Amniotic stem cell (primary cell): ENCODE measurements at places on chromosomes 6 and 20.

DNA sequence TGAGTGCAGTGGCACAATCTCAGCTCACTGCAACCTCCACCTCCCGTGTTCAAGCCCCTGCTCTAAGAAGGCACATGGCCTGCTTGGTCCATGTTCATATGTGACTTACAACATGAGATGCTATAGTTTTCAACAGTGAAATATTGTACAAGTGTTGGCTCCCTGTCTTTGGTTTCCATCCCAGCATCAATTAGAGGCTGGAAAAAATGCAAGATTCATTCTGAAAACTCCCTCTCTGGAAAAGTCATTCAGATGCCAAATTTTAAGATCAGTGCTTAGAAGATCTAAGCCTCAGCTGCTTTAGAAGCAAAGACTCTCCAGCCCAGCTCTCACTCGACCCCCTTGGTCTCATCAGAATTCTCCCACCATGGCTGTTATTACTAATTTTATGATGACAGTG is 398.9 kb downstream of the KIF16B start:
- no peak for DNase-seq

DNA sequence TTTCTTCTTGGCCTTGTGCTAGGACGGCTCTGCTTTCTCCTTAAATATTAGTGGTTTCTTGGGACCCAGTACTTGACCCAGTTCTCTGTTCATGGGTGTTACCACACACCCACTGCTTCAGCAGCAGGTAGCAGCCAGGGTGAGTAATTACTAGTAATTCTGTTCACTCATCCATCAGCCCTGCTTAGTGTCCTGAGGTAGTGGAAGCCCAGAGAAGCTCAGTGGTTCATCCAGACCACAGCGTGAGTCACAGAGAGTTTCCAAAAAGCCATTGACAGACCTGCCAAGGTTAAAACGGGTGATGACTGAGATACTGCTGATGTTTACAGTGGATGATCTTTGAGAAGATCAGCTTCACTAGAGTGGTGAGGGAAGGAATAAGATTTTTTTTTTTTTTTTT is 51.7 kb upstream of the HINT3 start:
- no peak for DNase-seq

GRCh38 chr6:66344796-66345195 is 637.8 kb upstream of the EYS start:
- no peak for DNase-seq

DNA sequence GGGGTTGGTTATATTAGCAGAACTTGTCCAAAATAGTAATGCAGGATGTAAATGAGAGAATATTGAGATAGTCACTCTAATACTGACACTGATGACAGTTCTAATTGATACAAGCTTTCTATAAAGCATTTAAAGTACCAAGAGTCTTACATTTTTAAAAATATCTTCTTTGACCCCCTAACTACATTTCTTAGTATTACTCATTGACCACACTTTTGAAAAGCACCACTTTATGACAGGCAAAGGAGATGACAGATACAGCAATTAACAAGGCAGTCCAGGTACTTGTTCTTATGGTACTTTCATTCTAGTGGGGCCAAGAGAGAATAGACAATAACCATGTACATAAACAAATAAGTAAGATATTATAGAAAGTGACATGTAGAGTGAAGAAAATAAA is 139.4 kb upstream of the EYA4 start:
- DNase-seq = no peak

DNA sequence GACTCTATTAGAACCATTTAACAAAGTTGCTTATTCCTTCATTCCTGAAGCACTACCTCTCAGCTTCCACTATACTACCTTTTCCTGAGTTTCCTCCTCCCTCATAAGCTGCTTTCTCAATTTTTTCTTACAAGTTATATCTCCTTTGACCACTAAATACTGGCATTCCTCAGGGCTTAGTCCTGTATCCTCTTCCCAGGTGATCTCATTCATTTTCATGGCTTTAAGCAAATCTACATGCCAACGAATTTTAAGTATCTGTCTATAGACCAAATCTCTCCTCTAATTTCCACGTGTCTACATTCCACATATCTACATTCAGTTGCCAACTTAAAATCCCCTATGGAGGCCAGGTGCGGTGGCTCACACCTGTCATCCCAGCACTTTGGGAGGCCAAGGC is 134.7 kb downstream of the BTBD9 start:
- no peak for DNase-seq

GRCh38 chr6:156390621-156391020 is 386.6 kb upstream of the ARID1B start:
- no peak for DNase-seq
